ENCODE measurements at places on chromosomes 16 and 17. TPM values are rescaled to one million over a fixed set of nuclear protein-coding genes. Genes with fewer than 3 reads are reported as not detected.

Gene NOS2
- not detected for total RNA-seq

Gene HP
- 4.7 TPM for total RNA-seq

Gene CCL16
- total RNA-seq: not detected

Gene TNFSF13
- 20.1 TPM for total RNA-seq

Gene KRTAP3-1
- total RNA-seq: not detected

Gene TPSG1
- total RNA-seq: not detected

Gene CLEC18A
- total RNA-seq: 1.2 TPM

Gene KRTAP2-2
- total RNA-seq: not detected

Gene PIK3R5
- total RNA-seq: 10.6 TPM

Gene HASPIN
- total RNA-seq: 0.74 TPM

Gene ABCA10
- total RNA-seq: 32.2 TPM

DNA sequence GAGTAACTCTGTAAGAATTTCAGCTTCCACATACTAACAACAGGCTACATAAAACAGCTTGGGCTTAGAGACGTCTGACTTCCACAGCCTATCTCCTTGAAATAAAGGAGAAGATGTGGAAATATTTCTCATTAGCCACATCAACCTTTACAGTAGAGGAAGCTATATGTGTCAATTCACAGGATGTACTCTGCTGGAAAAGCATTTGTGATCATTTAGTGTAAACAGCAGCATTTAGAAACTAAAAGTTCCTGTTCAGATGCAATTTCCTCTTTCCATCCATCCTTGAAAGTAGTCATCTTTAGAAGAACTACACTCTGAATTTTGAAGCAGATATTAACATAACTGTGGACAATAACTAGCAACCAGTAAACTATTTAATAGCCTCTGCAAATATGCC is 46.2 kb downstream of the XPO6 start:
- DNase-seq: no peak

GRCh38 chr17:65324611-65325342 is 187.6 kb downstream of the RGS9 start:
- no peak for DNase-seq

GRCh38 chr17:66779237-66779606 is 55.7 kb upstream of the CACNG5 start:
- DNase-seq: no peak

DNA sequence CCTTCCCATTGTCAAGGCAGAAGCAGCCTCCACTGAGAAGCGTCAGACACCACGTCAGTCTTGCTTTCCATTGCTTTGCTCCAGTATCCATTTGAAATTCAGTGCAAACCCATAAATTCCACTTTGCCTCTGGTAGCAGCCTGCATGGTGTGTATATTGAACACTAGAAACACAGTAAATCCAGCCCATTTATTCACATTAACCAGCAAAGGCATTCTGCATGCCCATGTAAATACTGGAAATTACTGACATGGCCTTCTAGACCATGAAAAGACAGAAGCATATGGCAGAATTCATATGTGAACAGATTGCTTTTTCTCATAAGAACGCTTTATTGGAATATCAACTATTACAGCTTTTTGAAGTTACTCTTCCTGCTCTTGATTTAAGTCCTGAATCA is 595.0 kb downstream of the WWOX start:
- DNase-seq: no peak

DNA sequence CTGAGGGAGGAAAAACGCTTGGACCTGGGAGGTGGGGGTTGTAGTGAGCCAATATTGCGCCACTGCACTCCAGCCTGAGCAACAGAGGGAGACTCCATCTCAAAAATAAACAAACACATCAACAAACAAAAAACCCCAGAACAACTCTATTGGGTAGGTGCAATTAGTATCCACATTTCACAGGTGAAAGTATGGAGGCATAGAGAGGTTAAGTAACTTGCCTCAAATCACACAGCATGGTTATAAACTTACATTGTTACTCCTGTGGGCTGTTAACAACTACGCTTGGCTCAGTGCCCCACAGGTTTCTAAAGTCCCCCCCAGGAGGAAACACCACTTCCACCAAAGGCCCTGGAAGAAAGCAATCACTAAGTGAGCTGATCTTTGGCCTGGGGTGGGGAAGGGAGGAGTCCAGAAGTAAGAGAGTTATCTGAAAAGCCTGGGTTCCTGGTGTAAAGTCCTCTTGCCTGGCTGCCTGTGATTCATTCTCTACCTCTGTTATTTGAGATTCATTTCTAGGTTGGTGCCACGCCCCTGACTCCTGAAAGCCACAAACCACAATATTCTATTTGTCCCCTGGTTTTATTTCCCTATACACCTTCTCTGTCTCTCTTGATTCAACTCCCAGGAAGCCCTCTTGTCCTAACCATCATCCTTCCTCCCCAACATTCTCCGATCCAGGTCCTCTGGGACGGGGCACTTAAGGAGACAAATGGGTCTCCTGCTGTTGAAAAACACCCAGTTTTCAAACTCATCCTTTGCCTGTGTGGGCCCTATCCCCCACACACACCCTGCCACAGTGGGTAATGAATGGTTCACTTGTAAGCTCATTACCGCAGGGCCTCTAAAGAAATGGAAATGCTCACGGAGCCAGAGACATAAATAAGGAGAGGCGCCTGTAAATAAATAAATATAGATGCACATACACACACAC is 195.4 kb downstream of the XYLT1 start:
- no peak for DNase-seq

DNA sequence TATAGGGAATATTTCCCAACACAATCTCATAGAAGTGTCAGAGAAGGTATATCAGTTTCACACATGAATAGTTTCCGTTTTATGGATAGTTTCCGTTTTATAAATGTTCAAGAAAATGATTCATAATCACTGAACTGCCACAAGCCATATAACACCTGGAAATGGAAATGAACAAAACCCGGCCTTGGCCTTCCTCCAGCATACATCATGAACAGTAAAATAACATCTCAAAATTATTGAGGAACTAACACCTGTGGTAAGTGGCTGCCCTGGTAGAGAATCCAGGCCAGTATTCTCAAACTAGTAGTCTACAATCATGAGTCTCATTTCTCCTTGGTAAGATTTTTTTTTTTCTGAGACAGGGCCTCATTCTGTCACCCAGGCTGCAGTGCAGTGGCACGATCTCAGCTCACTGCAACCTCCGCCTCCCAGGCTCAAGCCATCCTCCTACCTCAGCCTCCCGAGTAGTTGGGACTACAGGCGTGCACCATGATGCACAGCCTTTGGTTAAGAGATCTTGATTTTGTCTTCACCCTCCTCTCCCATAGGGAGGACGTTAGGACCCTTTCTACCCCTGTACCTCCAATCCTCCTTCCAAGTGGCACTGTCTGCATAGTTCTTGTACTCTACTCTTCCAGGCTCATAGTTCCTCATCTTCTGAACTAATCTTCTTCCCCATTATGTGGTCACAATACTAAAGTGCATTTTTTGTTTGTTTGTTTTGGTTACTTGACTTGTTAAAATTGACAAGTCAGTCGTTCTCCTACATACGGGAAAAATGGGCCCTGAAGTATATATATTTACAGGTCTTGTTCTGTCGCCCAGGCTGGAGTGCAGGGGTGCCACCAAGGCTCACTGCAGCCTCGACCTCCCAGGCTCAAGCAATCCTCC is 15.0 kb upstream of the RGS9 start:
- no peak for DNase-seq

DNA sequence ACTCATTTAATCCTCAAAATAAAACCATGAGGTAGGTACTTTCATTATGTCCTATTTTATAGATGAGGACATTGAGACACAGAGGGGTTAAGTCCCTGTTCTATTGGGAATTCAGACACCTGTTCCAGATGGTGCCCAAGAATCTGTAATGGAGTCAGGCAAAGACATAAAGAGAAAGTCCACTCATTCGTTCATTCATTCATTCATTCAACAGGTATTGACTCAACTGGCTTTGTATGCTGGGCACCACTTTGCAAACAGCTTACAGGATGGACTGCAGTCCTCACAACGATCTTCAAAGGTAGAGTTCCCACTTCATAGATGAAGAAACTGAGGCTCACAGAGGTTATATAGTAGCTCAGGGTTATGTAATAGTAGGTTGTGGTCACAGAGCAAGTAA is 47.9 kb upstream of the TAC4 start:
- no peak for DNase-seq

DNA sequence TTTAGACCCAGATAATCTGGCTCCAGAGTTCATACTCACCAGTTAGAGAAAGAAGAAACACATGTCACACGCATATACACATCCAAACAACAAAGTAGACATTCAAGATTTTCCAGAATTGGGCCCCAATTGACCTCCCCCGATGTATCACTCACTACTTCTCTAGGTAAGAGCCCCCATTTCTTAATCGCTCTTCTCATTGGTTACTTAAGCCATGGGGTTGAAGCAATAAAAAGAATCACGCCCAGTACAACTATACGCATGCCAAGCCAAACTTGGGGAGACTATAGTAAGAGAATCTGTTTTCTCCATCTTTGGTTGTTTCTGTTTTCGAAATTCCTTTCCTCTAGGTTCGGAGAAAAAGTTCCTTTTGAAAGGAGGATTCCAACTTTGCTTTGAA is 565 bp downstream of the DDX52 start:
- no peak for DNase-seq

DNA sequence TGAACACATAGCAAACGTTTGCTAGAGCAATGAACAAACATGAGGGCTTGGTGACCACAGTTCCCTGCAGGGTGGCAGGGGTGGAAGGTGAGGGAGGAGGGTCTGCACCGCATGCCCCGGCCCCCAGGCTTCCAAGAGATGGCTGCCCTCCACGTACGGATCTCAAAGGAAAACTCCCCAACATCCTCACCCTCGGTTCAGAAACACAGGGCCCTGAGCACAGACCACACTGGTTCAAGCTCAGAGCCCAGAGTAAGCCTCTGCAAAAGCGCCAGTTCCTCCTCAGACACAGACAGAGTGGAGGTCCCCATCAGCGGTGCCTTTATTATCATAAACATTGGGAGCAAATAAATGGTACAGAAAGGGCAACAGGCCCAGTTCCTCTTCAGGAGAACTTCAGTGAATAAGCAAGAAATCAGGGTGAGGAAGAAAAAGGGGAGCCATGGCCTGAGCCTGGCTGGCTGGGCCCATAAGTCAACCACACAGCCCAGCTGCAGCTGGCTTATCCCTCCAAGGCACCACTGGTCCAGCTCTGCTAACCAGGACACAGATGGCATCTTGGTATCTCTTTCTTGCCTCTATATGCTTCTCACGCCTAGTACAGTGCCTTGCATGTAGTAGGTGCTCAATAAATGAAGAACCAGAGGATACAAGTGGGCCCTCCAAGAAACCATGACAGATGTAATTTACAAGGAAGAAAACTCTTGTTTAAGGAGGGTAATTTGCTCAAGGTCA is 11.0 kb downstream of the MPO start:
- no peak for DNase-seq

DNA sequence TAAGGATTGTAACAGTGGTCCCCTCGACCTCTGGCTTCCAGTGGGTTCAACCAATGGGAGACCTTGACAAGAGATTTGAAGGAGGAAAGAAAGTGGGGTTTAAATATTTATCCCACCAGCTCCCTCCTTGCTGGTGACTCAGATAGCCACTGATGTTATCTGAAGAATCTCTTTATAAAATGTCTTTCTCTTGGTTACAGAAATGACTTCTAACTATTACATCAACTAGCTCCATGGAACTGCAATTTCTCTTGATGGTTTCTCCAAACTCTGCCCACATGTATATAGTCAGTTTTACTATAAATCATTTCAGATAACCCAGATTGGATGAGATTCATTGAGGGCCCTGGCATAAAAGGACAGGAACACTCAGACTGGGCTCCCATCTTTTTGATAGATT is 920.2 kb upstream of the SOX9 start:
- no peak for DNase-seq

DNA sequence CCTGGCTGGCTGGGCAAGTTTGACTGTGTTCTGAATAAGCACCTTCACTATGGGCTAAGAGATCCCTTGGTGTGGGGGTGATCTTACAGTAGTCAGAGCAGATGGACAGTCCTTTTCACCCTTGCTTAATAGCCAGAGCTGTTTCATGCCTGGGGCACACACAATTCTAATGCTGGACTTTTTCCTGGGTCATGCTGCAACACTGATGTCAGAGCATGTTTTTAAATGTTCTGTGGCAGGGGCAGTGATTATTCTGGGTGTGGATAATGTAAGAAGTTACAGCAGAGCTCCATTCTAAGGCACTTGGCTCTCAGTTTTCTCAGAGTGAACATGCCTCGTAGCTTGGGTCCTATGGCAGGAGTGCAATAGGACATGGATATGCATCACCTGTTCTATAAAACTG is 4.0 kb upstream of the CD68 start:
- DNase-seq: peak; percentile 64

DNA sequence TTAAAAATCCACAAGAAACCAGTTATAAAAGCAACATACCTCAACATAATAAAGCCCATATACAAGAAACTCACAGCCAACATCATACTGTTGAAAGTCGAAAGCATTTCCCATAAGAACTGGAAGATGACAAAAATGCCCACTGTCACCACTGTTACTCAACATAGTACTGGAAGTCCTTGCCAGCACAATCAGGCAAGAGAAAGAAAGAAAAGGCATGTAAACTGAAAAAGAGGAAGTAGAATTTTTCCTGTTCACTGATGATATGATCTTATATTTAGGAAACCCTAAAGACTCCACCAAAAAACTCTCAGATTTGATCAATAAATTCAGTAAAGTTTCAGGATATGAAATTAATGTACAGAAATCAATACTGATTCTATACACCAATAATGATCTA is 45.1 kb downstream of the AHSP start:
- no peak for DNase-seq

DNA sequence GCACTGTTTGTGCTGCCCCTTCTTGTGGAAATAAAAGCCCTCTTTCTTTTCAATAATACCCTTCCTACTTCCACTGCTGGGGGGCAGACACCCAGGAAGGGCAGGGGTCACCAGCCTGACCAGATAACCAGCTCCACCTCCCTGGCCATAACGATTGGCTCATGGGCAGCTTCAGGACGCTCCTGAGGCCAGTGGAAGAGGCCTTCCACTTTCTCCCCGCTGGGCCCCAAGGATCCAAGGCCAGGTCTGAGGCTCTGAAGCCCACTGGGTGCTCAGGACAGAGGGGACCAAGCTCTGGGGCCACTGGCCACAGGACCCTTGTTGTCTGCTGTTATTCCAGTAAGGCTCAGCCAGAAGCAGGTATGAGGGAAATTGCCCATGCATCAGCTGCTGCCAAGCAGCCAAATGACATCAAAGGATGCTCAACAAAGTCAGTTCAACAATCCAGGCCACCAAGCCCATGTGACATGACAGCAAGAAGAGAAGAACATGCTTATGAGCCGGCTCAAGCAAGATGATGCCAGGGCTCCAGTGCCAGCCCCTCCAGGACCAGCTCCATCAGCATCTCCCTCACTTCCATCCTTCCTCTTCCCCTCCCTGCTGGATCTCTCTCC is 238.8 kb downstream of the ZNF423 start:
- peak; percentile 81 for DNase-seq

- no peak for DNase-seq
Measured at GRCh38 chr17:4332296-4332970, 34.0 kb downstream of the UBE2G1 start.

GRCh38 chr16:19379838-19380237 is 37.8 kb upstream of the TMC5 start:
- no peak for DNase-seq

DNA sequence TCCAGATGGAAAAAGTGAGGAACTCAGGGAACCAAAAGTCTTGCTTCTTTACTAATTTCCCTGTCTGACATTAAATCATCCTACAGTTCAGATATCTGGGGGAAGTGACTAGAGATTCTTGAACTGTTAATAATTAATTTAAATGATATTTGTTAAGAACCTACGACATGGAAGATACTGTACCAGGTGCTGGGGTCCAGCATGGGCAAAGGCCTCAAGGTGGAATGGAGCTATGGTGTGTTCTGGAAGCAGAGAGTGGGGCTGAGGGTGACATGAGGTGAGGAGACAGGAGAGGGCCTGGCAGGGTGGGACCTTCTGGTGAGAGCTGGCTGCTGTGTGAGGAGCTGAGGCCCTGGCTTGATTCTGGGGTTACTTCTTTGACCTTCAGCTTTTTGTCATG is 6.0 kb upstream of the CCL2 start:
- DNase-seq: no peak

Data from vagina (tissue), 2 donors.